GM13977 (cell line): ENCODE measurements at places on chromosomes 4 and X.

DNA sequence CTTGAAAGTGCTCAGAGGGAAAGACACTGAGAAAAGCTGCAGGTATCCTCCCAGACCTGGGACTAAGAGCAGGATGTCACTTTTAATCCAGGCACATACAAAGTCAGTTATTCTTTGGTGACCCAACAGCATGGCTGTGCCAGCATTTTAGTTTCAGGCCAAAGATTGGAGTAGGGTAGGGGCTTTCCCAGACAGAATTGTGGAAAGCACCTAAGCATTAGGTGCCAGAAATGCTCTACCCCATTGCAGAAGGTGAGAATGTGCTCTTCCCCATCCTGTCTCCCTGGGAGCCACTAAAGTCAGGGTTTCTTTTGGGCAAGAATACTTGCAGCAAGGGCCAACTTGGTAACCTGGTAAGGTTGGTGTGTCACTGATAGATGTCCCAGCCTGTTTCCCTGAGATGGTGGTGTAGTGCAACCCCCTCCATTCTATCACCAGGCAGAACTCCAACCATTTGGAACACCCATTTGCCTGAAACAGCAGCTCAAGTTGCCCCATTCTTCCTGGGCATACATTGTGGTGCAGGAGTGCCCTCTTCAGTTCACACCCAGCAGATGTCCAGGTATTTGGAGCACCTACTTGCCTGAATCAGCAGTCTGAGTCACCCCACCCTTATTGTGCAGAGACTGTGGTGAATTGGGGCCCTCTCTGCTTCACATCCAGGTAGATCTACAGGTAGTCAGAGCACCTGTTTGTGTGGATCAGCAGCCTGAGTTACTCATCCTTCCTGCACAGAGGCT, 183.5 kb downstream of the ZC4H2 start:
- no peak for DNase-seq

- peak; percentile 19 for DNase-seq
Measured at GRCh38 chr4:163591614-163592020, 97.1 kb downstream of the TMA16 start.

DNA sequence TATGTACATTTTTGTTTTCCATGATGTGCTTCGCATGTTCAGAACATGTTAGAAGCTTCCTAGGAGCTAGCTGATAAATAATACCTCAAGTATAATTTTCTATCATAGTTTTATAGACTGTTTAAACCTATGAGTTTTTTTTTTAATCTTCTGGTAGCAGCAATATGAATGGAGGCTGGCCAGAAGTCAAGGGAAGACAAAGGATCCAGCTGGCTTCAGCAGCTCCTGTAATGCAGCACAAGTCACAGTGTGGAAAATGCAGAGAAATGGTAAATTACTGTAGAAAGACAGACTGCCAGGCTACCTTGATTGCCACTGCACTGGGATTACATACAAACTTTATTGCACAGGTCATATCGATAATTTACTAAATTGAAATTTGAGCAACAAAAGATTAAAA, 537.9 kb downstream of the IQCM start:
- DNase-seq: no peak

DNA sequence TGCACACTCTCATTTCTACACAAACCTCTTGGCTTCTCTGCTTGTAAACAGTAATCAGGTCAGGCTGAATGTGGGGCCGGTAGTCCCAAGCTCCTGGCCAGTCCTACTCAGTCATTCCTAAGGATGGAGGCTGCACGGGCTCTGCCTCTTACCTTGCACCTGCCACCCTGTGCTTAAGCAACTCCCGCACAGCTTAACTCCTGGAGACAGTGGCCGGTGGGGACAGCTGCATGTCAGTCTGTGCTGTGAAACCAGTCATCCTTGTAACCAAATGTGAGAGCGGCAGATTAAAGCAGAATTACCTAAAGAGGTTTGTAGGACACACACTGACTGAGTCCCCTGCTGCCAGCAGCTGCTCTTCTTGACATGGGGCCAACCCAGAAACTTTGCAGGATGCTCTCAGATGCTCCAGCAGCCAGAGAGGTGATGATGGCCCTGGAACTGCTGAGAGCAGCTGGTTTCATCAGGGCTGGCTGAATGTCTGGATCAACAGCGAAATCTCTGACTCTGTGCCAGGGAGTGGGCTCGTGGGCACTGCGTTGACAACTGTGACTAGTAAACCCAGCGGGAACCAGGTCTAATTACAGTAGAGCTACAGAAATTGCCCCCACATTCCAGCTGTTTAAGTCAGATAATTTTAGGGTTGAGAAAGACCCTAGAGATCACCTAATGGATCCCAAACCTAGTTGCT, 123.7 kb downstream of the ANAPC4 start:
- DNase-seq: no peak

DNA sequence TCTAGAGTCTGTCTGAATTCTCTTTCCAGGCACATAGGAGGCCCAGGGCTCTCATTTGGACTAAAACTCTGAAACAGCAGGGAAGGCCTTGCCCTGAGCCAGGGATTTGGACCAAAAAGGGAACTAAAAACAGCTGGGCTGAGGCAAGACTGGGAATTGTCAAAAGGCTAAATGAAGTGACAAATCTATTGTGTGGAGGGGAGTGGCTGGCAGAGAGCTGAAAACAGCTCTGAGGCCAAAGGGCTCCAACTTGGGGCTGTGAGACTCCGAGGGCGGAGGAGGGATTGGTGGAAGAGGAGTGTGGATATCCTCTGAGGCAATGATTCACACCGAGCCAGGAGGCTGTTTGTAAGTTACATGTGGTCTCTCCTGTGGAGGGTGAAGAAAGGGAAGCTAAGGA, 63.2 kb downstream of the PHEX start:
- no peak for DNase-seq

- peak; percentile 79 for DNase-seq
Measured at GRCh38 chrX:153554519-153555167, 37.2 kb downstream of the ATP2B3 start.

DNA sequence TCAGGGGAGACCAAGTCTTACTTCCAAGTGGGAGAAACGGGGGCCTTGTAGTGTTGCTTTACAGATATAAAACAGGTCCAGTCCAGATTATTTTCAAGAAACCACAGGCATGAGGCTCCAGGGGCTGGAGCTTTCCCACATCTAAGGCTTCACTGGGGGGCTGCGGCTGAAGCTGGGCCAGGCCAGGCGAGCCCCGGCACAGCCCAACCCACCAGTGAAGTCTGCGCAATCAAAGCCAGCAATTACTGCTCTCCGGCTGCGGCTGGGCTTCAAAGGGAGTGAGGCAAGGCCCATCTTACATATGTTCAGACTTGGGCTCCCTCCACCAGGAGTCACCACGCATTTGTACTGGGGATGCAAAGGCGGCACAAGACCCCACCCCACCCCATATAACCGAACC, 61.7 kb downstream of the HADH start:
- no peak for DNase-seq

- no peak for DNase-seq
Measured at GRCh38 chrX:85907316-85907715, 140.0 kb downstream of the CHM start.

DNA sequence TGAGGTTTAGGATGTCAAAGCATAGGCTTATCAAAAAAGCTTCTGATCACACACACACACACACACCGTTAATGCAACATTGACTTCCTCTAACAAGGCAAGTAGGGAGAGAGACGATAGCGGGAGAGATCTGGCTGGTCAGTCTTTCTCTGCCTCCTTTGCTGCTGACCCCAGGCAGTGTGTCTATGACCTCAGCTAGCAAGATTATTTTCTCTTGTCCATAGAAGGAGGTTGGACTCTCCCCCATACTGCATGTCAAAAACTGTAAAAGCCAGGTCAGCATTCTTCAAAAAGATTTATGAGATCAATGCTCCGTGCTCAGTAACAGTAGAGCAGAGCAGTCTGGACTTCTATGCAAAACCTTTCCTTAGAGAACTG, 63.5 kb upstream of the PGM2 start:
- DNase-seq: no peak
